Left kidney (tissue), 8 donors: ENCODE measurements at places on chromosomes 11 and 22. TPM values are rescaled to one million over a fixed set of nuclear protein-coding genes. Genes with fewer than 3 reads are reported as not detected.

GRCh38 chr11:1232021-1232882 is 9.4 kb downstream of the MUC5B start:
- no peak for DNase-seq

DNA sequence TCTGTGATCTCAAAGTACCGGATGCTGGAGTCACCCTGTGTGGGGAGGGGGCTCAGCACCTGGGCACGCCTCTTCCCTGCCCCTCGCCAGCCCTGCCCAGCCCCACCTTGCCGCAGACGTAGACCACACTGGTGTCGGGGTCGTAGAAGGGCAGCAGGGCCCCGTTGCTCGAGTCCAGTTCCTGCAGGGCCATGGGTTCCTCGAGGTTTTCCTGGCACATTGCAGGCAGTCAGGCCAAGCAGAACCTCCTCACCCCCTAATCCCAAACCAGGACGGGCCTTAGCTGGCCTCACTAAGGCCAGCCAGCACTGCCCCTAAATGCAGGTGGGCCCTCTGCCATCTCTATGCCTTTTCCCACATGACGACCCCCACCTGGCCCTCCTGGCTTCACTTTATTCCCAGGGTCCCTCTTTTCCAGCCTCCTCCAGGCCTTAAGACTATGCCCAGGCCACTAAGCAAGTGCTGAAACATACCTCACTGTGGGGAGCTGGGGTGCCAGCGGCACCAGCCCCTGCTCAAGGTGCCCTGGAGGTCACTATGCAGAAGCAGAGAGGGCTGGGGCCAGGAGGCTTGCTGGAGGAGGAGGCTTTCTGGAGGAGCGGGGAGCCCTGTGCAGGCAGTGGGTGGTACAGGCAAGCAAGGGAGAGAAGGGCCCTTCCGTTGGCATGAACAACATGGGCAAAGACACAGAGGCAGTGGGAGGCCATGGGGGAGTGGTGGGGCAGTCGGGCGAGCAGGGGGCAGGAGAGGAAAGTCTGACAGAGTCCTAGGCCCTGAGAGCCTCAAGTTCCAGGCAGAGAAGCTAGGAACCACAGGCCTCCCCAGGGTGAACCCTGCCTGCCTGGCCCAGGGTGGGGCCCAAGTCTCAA is 2.8 kb downstream of the CORO1B start:
- DNase-seq: no peak

The H19 gene
- polyA plus RNA-seq: 2,033 TPM

DNA sequence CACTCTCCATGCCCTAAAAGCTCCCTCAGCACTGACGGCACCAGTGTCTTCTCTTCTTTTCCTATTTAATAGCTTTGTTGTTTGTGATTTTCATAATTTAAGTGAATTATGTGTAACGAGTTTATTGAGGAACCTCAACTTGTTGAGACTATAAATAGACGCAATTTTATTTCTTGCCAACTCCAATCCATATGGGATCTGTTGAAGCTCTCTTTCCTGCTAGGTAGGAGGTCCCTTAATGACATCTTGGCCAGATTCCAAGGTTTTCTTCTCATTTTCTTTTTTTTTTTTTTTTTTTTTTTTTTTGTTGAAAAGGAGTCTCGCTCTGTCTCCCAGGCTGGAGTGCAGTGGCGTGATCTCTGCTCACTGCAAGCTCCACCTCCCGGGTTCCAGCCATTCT is 14.2 kb downstream of the RTL6 start:
- DNase-seq: no peak

The CD3E gene
- 0.22 TPM for polyA plus RNA-seq

DNA sequence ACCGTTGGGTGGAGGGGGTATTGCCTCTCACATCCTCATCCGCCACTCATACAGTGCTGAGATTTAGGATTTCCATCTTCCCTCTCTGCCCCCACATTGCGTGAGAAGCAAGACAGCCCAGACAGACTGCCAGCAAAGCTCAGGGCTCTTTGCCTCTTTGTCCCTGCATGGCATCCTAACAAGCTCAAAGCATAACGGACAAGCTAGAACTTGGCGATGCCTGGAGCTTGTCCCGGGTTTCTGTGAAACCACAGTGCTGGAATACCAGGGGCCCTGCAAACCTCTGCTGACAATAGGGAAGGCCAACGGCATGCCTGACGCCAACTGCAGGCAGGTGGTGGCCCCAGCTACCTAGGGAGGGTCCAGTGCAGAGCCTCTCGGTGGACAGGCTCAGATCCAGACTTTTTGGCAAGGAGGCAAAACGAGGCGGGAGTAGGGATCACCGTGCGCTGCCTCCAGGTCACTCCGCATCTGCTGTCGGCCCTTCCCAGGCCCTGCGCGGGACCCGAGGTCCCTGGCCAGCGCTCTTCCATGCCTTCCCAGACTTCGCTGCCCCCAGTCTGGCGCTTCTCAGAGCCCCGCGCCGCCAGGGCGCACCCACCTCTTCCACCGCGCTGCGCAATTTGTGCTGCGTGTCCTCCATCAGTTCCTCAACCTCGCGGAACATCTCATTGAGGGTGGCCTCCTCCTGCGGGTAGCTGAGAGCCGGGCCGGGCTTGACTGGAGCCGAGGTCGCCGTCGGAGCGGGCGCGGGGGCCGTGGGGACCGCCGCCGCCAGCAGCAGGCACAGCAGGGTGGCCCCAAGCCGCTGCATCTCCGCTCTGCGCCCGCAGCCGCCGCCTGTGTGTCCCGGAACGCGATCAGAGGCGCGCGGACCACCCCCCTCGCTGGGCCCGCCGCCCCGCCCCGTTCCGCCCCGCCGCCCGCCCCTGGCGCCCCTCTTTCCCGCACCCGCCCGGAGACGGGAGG is at the start of gene DKK3:
TSS of gene DKK3 (minus strand) at position 858 of the 969 bp plus-strand sequence. CDS start at position 814, 44 bp downstream.
- DNase-seq: no peak

DNA sequence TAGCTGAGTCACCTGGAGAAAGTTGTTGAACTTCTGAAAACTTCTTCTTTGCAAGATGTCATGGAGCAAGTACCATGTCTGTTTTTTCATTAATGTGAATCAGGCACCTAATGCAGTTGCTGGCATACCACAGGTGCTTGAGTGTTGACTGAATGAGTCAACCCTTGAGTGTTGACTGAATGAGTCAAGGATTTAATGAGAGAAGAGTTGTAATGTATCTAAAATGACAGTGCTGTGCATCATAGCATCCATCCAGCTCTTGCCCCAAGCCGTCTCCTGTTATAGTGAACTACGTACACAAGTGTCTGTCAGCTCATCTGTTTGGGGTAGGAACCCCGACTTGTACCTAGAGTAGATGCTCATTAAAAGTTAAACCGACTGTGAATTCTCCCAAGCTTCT is 93.1 kb downstream of the CWC15 start:
- no peak for DNase-seq

DNA sequence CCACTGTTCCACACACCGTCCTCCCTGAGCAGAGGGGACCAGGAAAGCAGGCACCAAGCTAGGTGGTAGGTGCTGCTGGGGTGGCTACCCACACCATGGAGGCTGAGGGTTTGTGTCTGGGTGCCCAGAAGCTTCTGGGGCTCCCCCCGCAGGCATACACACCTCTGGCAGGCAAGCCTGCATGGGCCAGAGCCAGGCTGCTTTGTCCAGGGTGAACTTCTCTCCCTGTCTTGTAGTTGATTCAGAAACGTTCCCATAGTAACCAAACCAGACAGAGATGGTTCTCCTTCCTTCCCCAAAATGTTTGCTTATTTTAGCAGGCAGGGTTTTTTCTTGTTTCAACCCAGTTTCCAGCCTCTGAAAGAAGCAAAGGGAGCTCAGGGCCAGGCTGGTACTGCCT is 40.9 kb upstream of the SUSD2 start:
- no peak for DNase-seq

GRCh38 chr11:1644601-1645356 is 15.2 kb downstream of the KRTAP5-5 start:
- no peak for DNase-seq

DNA sequence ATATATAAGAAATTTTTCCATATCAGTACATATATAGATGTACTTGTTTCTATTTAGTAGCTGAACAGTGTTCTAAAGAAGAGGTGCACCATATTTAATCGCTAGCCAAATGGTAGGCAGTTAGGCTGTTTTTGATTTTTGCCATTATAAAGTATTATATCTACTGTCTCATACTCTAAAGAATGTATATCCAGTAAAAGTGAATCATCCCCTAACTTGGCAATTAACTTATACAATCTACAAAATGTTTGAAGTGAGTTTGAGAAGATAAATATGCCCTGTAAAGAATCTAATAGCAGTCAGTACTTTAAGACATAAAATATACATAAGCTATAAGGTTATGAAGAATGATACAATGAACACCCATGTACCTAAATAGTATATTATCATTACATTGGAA is 291.5 kb downstream of the SWAP70 start:
- no peak for DNase-seq

The MOB2 gene
- polyA plus RNA-seq: 29.4 TPM

GRCh38 chr11:128694618-128695481 is 978 bp downstream of the FLI1 start:
- no peak for DNase-seq

GRCh38 chr11:13127161-13127560 is 118.0 kb downstream of the RASSF10 start:
- no peak for DNase-seq

DNA sequence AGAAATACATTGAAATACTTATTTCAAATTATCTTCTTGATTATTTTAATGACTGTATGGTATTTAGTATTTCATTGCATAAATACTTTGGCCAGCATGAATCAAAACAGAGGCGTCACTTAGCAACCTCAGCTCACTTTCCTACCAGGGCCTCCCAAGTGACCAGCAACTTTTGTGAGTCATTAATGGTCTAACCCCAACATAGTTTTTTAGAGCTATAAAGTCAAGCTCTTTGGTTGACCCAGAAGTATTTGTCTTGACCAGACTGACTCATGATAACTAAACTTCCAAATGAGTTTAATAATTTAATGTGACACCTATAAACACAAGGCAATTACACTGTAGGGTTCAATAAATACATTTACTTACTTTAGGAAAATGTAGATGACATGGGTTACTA is 27.9 kb upstream of the RBMXL2 start:
- DNase-seq: no peak

DNA sequence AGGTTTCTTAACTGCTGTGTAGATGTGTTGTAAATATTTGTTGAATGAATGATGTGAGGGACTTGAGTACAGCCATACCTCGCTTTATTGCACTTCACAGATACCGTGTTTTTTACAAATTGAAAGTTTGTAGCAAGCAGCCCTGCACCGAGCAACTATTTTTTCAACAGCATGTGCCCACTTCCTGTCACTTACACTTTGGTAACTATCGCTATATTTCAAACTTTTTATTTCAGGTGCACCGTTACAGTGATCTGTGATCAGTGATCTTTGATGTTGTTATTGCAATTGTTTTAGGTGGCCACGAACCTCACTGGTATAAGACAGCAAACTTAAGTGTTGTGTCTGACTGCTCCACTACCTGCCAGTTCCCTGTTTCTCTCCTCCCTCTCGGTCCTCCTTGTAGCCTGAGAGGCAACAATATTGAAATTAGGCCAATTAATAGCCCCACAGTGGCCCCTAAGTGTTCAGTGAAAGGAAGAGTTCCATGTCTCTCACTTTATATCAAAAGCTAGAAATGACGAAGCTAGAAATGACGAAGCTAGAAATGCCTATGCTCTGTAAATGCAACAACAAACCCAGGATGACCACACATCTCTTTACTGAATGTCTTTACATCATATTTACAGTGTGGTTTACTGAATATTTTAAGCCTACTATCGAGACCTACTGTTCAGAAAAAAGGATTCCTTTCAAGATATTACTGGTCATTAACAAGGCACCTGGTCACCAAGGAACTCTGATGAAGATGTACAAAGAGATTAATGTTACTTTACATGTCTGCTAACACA is 1.0 kb downstream of the SFI1 start:
- DNase-seq: no peak

The TMEM45B gene
- polyA plus RNA-seq: 21.5 TPM

The A4GALT gene
- 16.8 TPM for polyA plus RNA-seq

- peak; percentile 79 for DNase-seq
Measured at GRCh38 chr11:102047305-102047924, at the start of gene CFAP300. TSS of gene CFAP300 (plus strand) at chr11:102047437. CDS start at chr11:102047471, 34 bp downstream.

The C11orf97 gene
- polyA plus RNA-seq: 0.20 TPM

- no peak for DNase-seq
Measured at GRCh38 chr11:119875841-119876600, 147.0 kb upstream of the NECTIN1 start.

DNA sequence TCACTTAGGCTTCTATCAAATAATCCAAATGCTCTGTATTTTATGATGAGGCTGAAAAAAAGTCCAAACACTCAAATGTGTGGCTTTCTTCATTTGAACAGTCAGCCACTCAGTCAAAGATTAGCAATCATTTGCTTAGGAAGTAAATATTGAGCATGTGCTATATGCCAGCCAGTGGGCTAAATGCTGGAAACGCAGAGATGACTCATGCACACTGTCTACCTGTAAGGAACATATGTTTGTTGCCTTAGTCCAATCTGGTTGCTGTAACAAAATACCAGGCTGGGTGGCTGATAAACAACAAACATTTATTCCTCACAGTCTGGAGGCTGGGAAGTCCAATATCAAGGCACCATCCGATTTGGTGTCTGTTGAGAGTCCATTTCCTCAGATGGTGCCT is 617.3 kb downstream of the NTM start:
- no peak for DNase-seq
